ENCODE measurements at places on chromosomes 5 and 9. TPM values are rescaled to one million over a fixed set of nuclear protein-coding genes. Genes with fewer than 3 reads are reported as not detected.

IFNB1 gene
- total RNA-seq = not detected

ARHGEF28 gene
- 15.0 TPM for total RNA-seq

SHC3 gene
- 42.0 TPM for total RNA-seq

IL3 gene
- total RNA-seq = not detected

PFN3 gene
- not detected for total RNA-seq

Measured in diencephalon (tissue), 1 donor.